ENCODE measurements at places on chromosomes 16 and 17. TPM values are rescaled to one million over a fixed set of nuclear protein-coding genes. Genes with fewer than 3 reads are reported as not detected.

GRCh38 chr17:45101883-45102811 is 30.2 kb downstream of the PLCD3 start:
- peak; percentile 84 for DNase-seq

DNA sequence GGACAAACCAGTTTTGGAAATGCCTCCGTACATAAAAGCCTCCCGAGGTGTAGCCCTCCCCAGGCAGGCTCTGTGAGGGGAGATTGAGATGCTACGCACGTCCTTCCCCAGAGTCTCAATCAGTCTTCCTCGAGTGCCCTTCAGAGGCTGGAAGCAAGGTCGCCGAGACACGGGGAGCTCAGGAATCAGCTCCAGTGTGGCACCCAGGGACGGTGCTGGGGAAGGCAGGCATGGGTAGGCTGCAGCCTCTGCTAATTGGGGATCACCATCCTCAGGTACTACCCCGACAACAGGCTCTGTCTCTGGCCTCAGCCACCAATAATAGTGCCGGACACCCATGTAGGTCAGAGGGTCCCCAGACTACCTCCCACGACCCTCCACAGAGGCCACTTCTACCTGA is 28.1 kb upstream of the GSG1L start:
- DNase-seq, result no peak

DNA sequence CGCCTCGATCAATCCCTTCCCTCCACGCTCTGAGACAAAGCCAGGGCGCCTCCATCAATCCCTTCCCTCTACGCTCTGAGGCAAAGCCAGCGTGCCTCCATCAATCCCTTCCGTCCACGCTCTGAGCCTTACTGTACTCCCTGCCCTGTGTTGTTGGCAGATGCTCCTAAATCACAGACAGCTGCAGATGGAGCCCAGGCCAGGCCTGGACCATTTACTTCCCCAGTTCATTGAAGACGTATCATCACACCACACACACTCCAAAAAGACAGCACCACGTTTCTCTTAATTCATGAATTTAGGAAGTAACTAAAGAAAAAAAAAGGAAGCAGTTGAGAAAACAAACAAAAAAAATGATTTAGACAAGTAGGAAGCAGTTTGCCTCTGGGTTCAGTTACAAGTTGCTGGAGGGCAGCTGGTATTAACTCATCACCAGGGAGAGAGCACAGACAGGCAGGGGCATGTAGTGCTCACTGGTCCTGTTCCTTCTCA is 7.4 kb upstream of the CD300LD start:
- DNase-seq, result peak; percentile 38

- DNase-seq, result no peak
These were observed 4.8 kb downstream of the EVPL start for GRCh38 chr17:76022285-76022684.

- DNase-seq, result no peak
These were observed 107.0 kb downstream of the PLCG2 start for GRCh38 chr16:81885976-81886586.

The CD300C gene
- not detected for total RNA-seq

The NDUFAF8 gene
- 14.7 TPM for total RNA-seq

Measured in mammary epithelial cell (primary cell).